ENCODE measurements at places on chromosomes 6 and 20.

DNA sequence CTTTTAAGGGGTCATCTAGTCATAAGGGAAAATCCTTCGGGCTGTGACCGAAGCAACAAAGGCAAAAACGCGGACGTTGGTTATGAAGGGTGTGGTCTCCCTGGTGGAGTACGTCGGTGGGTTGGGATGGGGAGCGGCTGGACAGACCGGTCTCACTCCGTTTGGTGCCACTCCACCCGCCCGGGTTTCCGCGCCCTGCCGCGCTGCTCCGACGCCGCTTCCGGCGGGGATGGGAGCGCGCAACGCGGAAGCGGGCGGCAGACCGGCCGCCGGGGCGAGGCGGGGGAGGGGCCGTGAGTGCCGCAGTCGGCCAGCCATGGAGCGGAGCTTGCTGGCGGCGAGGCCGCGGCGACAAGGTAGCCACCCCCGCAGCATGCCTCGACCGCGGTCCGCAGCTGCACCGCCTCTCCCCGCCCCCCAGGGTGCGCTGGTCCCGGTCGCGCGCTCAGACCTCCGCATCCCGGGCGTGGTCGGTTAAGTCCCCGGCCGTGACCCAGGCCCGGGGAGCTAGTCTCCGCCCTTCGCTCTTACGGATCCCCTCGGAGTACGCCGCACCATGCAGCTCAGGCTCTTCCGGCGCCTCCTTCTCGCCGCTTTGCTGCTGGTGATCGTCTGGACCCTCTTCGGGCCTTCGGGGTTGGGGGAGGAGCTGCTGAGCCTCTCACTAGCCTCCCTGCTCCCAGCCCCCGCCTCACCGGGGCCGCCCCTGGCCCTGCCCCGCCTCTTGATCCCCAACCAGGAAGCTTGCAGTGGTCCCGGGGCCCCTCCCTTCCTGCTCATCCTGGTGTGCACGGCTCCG, at the start of gene B3GALT4:
TSS of gene B3GALT4 (plus strand) at position 260 of the 799 bp plus-strand sequence. CDS start at position 557, 297 bp downstream.
- DNase-seq, result peak; percentile 78

- DNase-seq, result no peak
Measured at GRCh38 chr20:57323034-57323433, 6.6 kb upstream of the SPO11 start.

- DNase-seq, result peak; percentile 47
Measured at GRCh38 chr20:15708984-15709598, 864.2 kb downstream of the KIF16B start.

GRCh38 chr20:43981540-43981939, 66.9 kb downstream of the TOX2 start:
- DNase-seq, result no peak

- no peak for DNase-seq
Measured at GRCh38 chr6:45509426-45509825, 131.7 kb upstream of the SUPT3H start.

All from stimulated activated CD4-positive, alpha-beta T cell treated with anti-CD3 and anti-CD28 coated beads, Interleukin-4, amount 100 ng/mL, for 48 hours (primary cell).